Activated CD4-positive, alpha-beta T cell treated with anti-CD3 and anti-CD28 coated beads, Interleukin-2, amount 10 ng/mL, durations not matched to agents 7 days and 5 days (primary cell): ENCODE measurements at places on chromosomes 7 and 10. TPM values are rescaled to one million over a fixed set of nuclear protein-coding genes. Genes with fewer than 3 reads are reported as not detected.

GRCh38 chr7:68009716-68010115 lies 1013.1 kb downstream of the TYW1 start:
- H3K27me3 ChIP-seq, result no peaks in the 10 kb centered on the region
- H3K27ac ChIP-seq, result no peak overlapping the region
- H3K4me1 ChIP-seq, result no peaks in the 10 kb centered on the region
- H3K36me3 ChIP-seq, result no peaks in the 10 kb centered on the region
- no peak for DNase-seq

DNA sequence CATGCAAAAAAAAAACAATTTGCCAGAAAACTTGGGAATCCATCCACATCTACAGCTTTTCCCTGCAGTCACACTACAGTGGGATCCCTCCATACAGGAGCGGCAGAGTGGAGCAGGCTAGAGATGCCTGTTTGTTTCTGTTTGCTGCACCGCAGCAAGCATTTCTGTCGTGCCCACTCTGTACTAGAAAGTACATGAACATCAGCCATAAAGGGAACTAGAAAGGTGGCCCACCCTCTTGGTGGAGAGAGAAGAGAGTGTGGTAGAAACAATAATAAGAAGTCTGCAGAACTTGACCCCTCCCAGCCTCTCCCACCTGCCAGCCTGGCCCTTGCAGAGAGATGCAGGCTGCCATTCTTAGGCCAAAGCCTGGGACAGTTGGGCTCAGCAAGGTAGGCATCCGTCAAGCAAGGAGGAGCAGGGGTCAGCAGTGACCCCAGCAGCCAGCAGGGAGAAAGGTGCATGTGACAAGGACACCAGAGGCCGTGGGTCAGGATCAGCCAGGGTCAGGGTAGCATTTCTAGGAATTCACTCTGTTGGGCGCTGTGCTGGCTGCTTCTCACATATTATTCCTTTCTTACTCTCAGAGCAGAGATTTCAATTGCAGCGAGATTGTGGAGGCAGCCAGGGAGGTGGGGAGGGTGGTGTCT lies 171.8 kb downstream of the EGFR start:
- peaks cover 3% of the 10 kb centered on the region for H3K27me3 ChIP-seq
- no peak for DNase-seq
- H3K4me1 ChIP-seq, result no peaks in the 10 kb centered on the region

DNA sequence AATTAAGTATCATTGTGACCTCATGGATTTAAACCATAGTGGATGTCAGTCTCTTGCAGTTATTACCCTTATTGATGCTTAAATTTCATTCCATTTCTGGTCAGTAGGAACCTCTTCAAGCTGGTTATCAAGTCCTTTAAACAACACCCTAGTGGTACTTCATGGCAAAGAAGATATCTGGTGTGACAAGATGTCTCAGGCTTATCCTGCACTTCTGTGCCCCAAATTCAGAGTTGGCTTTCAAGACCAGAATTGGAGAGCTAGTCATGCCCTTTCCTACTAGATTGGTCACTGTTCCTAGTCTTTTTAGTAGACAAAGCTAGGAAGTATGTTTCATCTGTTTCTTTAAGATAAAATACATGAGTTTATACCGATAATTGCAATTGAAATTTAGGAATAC lies 54.9 kb downstream of the KMT2E start:
- DNase-seq, result no peak
- H3K27me3 ChIP-seq, result no peaks in the 10 kb centered on the region
- H3K4me1 ChIP-seq, result peaks cover 1% of the 10 kb centered on the region
- H3K27ac ChIP-seq, result no peak overlapping the region
- H3K4me3 ChIP-seq, result no peak overlapping the region
- H3K36me3 ChIP-seq, result peaks cover 46% of the 10 kb centered on the region

GRCh38 chr10:102629661-102630614 lies 14.3 kb upstream of the TRIM8 start:
- H3K27ac ChIP-seq, result no peak overlapping the region
- H3K4me3 ChIP-seq, result no peak overlapping the region
- H3K4me1 ChIP-seq, result peaks cover 40% of the 10 kb centered on the region
- H3K36me3 ChIP-seq, result peaks cover 2% of the 10 kb centered on the region
- no peak for DNase-seq

GRCh38 chr10:120503689-120504088 lies 46.7 kb downstream of the PLPP4 start:
- H3K27ac ChIP-seq, result no peak overlapping the region
- peaks cover 7% of the 10 kb centered on the region for H3K4me1 ChIP-seq
- no peaks in the 10 kb centered on the region for H3K27me3 ChIP-seq
- H3K36me3 ChIP-seq, result no peaks in the 10 kb centered on the region
- DNase-seq, result no peak
- H3K4me3 ChIP-seq, result no peak overlapping the region

SPDYE2B gene
- total RNA-seq, result not detected

GRCh38 chr10:125003146-125003900 lies 61.4 kb downstream of the ZRANB1 start:
- H3K4me1 ChIP-seq, result no peaks in the 10 kb centered on the region
- no peaks in the 10 kb centered on the region for H3K27me3 ChIP-seq
- no peak for DNase-seq
- no peaks in the 10 kb centered on the region for H3K36me3 ChIP-seq

DNA sequence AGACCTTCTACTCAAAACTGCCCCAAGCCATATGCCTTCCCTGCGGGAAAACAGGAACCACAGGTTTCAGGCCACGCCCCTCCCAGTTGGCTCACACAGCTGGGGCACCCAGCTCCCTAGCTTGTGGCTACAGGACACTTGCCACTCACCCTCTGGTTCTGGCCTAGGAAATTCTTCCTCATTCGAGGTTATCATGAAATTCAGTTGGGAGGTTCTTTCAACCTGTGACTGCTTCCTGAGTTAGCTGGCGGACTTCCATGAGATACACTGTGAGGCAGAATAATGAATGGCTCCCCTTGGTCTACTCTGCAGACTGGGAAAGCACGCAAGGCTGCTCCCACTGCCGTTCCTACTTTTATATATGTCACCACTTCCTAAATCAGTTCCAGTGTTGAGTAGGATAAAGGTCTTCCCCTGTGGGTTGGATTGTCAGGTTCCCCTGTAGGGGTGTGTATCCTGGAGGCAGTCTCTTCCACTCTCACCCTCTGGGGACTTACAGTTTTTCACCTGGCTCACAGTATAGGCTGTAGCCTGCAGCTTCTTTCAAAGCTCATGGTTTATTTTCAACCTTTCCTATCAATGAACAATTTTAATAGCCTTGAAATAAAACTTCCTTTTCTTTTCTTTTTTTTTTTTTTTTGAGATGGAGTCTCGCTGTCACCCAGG lies 37.0 kb downstream of the GPR22 start:
- H3K27me3 ChIP-seq, result no peaks in the 10 kb centered on the region
- H3K4me3 ChIP-seq, result no peak overlapping the region
- no peak for DNase-seq
- H3K36me3 ChIP-seq, result peaks cover 13% of the 10 kb centered on the region
- H3K27ac ChIP-seq, result no peak overlapping the region
- peaks cover 9% of the 10 kb centered on the region for H3K4me1 ChIP-seq

DNA sequence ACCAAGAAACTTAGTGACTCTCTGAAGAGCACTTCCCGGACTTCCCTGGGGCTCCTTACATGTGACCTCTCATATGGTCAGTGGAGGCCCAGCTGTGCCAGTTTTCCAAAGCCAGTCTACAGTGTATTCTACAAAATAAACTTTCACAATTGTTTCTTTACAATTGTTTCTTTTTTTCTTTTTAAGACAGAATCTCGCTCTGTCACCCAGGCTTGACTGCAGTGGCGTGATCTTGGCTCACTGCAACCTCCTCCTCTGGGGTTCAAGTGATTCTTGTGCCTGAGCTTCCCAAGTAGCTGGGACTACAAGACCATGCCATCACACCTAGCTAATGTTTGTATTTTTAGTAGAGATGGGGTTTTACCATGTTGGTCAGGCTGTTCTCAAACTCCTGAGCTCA lies 25.9 kb downstream of the CYP17A1 start:
- peaks cover 52% of the 10 kb centered on the region for H3K36me3 ChIP-seq
- no peaks in the 10 kb centered on the region for H3K27me3 ChIP-seq
- no peak for DNase-seq
- no peak overlapping the region for H3K4me3 ChIP-seq
- peak overlapping the region; percentile 62 for H3K27ac ChIP-seq

LIPF gene
- not detected for total RNA-seq

GRCh38 chr7:30994206-30995100 lies 30.7 kb downstream of the GHRHR start:
- H3K4me1 ChIP-seq, result no peaks in the 10 kb centered on the region
- no peaks in the 10 kb centered on the region for H3K27me3 ChIP-seq
- no peaks in the 10 kb centered on the region for H3K36me3 ChIP-seq
- DNase-seq, result no peak

DNA sequence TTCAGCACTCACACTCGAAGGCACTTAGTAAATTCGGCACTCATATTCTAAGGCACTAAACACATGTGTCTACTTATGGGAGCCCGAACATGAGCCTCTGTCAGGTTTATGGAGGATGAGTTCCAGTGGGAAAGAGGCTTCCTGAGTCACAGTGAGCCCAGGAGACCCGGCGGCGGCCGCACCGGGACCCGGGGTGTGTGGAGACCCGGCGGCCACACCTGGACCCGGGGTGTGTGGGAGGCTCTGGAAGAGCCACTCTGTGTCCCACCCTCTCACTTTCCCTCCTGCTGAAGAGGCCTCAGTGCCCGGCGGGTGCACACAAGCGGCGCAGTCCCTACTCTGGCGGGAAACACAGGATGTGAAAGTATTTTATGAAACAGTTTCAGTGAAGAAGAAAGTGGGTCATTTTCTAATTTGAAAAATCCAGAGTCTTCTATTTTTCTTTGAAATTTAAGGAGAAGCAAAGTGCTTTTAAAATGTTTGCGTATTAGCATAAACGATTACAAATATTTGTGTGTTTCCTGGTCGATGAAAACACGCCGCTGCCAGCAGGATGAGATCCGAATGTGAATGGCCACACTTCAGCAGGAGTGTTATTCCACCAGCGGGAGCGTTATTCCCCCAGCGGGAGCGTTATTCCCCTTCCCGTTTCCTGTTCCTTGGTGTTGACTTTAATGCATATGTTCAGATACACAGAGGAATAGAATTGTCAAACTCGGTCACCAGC lies 625.1 kb downstream of the DNAJB6 start:
- H3K27ac ChIP-seq, result no peak overlapping the region
- DNase-seq, result no peak
- H3K36me3 ChIP-seq, result no peaks in the 10 kb centered on the region
- H3K4me3 ChIP-seq, result no peak overlapping the region

LRIT1 gene
- total RNA-seq, result not detected

- no peak overlapping the region for H3K4me3 ChIP-seq
- no peaks in the 10 kb centered on the region for H3K4me1 ChIP-seq
- peaks cover 13% of the 10 kb centered on the region for H3K27me3 ChIP-seq
Measured at GRCh38 chr7:24318326-24318725, 34.3 kb downstream of the NPY start.

EIF4EBP2 gene
- 56.1 TPM for total RNA-seq

DNA sequence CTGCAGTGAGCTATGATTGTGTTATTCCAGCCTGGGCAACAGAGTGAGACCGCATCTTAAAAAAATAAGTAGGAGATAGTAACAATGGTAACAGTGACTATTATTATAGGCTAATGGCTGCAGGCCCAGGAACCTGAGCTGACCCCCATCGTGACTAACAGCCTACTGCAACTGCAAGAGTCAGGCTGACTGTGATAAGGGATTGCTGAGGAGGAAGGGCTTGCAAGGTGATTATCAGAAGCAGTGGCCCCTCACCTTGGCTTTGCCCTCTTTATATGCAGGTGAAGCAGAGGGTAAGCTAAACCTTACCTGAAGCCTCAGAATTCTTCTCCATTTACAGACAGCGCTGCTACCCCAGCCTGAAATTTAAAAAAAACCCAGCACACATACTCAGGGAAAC lies 83.9 kb upstream of the SDK1 start:
- H3K4me1 ChIP-seq, result peaks cover 4% of the 10 kb centered on the region
- DNase-seq, result no peak
- no peak overlapping the region for H3K27ac ChIP-seq
- H3K27me3 ChIP-seq, result peaks cover 21% of the 10 kb centered on the region
- H3K4me3 ChIP-seq, result no peak overlapping the region

- H3K4me1 ChIP-seq, result peaks cover 15% of the 10 kb centered on the region
- no peak overlapping the region for H3K27ac ChIP-seq
- no peaks in the 10 kb centered on the region for H3K36me3 ChIP-seq
Measured at GRCh38 chr10:114631666-114632417, 26.2 kb downstream of the ABLIM1 start.

DNA sequence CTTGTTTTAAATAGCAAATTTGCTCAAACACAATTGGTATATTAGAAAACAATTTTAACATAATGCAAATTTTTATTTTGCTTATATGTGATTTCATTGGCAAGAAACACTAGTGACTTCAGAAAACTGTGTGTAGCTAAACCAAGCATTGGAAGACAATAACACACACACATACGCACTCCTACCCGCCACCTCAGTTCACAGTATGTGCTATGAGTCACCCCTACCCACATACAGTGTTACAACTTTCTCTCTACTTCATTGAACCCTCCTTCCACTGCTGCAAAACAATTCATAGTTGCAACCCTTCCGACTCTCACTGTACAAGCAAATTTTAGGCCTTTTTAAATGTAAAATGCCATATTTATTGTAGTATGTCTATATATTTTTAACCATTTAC lies 119.9 kb upstream of the THSD7A start:
- no peaks in the 10 kb centered on the region for H3K27me3 ChIP-seq
- H3K27ac ChIP-seq, result no peak overlapping the region
- no peak overlapping the region for H3K4me3 ChIP-seq
- H3K36me3 ChIP-seq, result no peaks in the 10 kb centered on the region
- DNase-seq, result no peak

MNX1 gene
- total RNA-seq, result not detected

DNA sequence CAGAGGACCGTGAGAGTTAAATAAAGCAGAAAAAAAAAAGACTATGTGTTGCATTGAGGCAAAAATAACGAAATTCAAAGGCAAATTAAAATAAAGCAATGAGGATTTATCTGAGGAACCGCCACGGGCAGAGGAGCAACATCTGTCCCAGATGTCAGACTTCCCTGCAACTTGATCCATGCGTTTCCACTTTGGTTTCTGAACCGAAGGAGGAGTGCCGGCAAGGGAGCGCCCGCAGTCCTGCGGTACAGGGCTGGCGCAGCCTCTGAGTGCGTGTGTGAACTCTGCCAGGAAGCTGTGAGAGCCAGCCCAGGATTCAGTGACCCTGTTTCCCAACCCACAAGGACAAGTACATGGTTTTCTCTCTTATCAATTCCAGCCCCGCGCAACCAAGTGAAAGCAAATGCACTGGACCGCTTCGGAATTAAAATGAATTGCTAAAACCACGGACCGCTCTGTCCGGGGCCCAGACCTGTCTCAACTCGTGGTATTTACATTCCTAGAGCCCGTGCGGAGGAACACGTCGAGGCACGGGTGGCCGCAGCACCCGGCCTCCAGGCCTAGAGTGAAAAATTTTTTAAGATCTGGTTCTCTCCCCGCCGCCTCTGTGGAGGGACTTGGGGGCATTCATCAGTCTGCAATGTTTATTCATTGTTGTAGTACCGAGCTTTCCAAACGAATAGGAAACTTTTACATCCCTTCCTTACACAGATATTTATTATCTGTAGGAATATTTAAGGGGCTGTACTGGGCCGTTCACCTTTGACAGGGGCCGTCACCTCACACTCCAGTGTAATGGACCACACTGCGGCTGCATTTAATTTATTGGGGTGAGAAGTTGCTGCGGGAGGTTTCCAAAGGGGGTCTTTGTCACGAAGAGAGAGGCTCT lies 291.5 kb upstream of the NFE2L3 start:
- peaks cover 33% of the 10 kb centered on the region for H3K27me3 ChIP-seq
- H3K4me1 ChIP-seq, result peaks cover 45% of the 10 kb centered on the region
- H3K27ac ChIP-seq, result peak overlapping the region; percentile 74
- H3K36me3 ChIP-seq, result peaks cover 11% of the 10 kb centered on the region
- H3K4me3 ChIP-seq, result peak overlapping the region; percentile 76
